ENCODE measurements at places on chromosomes 4 and X.

DNA sequence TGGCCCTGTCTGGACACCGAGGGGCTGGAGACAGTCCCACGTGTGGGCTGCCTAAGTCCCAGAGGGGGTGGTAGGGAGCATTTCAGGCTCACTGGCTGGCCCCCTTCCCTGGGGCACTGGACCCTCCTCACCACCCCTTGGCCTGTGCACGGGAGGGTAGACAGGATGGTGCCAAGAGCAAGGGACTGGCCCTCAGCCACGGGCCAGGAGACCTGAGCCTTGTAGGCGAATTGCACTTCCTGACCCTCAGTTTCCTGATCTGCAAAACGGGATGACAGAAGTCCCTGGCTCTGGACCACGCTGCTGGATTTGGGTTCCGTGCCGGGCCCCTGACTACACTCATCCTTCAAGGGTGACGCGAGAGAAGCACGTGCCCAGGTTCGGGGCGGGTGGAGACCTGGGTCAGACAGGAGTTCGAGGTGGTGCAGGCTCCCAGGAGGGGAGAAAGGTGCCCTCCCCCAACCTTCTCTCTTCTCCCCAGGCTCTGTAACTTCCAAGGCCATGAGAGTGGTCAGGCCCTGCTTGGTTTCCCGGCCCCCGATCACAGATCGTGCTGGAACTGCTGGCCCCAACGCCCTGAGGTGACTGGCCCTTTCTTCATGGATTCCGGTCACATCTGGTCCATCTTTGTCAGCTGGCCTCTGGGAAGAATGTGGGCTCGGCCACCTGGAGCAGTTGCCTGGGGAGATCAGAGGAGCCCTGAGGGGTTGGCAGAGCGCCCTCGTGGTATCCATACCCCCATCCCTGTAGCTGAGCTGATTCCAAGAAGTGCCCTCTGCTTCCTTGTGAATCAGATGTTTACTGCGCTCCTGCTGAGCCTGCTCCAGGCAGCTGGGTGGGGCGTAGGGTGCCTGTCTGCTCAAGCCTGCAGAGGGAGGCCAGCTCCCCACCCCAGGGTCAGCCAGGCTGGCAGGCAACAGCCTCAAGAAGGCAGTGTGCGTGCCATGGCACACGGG is 3.3 kb downstream of the SH3BP2 start:
- DNase-seq = no peak

DNA sequence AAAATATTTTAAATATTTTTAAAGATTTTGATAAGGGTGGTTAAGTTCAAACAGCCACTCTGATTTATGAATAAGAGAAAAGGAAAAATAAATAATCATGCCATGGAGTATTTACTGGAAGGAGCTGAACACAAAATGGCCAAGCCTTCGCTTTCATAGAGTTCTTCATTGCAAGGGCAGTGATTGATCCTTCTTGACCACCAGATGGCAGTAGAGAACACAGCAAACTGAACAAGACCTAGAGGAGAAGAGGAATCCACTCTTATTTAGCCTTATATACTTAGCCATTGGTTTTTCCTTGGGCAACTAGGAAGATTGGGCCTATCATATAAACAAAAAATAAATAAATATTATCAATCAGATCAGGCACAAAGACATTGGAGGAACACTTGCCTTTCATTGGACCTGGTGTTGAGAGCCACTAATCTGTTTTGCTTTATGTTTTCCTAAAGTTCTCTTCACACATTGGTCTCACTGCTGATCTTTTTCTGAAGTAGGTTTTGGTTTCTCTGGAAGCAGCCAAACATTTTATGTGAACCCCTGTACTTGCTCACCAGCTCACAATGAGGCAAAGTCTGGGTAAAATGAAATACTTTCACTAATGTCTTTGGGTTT is 58.1 kb upstream of the PARM1 start:
- peak; percentile 1 for DNase-seq

GRCh38 chrX:117977526-117977925 is 139.1 kb downstream of the KLHL13 start:
- no peak for DNase-seq

- DNase-seq = no peak
These were observed 287.0 kb upstream of the RASGEF1B start for GRCh38 chr4:81758574-81759264.

DNA sequence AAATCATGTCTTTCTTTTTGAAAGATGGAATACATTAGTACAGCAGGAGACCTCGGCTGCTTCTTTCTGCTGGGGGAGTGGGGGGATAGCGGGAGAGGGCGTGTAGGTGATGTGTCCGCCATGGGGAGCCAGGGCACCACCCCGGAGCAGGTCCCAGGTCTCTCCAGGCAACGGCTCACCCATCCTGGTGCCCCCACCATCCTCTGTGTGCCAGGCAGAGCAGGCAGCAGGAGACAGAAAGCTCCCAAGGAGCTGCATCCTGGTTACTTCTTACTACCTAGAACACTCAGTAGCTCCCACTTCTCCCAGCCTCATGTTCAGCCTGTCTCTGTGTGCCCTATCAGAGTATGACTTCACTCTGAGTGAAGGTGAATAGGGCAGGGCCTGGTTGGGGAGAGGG is 23.6 kb downstream of the TNIP2 start:
- DNase-seq = no peak

DNA sequence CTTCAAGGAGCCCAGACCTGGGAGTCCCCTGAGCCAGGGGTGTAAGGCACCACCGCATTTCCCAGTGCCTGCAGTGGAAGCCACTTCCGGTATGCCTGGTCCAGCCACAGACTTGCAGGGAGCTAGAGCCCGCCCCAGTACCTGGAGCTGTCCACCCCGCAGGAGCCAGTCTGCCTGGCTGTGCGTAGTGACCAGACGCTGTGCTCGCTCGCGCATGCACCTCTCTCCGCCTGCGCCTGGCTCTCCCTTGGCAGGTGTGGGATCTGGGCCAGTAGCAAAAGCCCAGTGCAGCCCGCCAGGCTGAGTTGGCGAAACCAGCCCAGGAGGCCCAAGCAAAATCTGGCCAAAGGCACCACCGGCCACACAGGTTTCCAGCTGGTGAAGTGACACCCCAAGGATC is 973.7 kb upstream of the AGA start:
- DNase-seq = no peak

GRCh38 chr4:2287594-2287915 is 25.6 kb upstream of the MXD4 start:
- no peak for DNase-seq

GRCh38 chr4:24570172-24570571 is 14.2 kb downstream of the DHX15 start:
- DNase-seq = no peak

GRCh38 chr4:23373261-23373660 is 516.6 kb downstream of the PPARGC1A start:
- DNase-seq = no peak

GRCh38 chr4:119564106-119564505 is 64.5 kb downstream of the PDE5A start:
- DNase-seq = no peak

GRCh38 chr4:109053257-109053656 is 249.2 kb downstream of the COL25A1 start:
- DNase-seq = no peak

- DNase-seq = no peak
These were observed 116.2 kb upstream of the STX18 start for GRCh38 chr4:4658052-4658451.

GRCh38 chr4:139900964-139901376 is 235.4 kb downstream of the MGST2 start:
- no peak for DNase-seq

- no peak for DNase-seq
These were observed 72.3 kb downstream of the PAK3 start for GRCh38 chrX:111168314-111168713.

- DNase-seq = no peak
These were observed 146.2 kb downstream of the ATRX start for GRCh38 chrX:77639820-77640219.

DNA sequence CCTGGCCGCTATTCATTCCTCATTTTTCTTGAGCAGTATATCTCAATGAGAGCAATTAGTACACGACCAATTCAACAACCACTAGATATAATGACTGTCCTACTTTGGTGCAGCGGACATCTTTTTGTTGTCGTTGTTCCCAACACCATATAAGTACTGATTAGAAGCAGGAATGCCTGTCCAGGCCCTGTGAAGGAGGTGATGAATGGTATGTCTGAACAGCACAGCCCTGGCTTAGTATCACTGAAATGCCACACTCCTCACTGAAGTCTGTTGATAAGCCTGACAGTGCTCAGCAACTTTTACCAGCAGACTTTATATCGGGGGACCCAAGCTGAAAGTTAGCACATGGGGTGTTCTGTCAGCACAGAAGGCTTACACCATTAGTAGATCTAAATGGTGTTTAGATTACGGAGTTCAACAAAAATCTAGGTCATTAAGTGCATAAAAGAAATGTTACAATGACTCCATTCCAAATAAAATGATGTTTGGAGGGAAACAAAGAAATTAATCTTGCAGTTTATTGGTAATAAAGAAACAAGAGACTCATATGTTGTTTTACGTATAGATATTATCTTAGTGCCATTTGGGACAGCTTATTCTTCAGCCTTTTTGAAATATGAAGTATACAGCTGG is 228.3 kb upstream of the TTC29 start:
- no peak for DNase-seq

DNA sequence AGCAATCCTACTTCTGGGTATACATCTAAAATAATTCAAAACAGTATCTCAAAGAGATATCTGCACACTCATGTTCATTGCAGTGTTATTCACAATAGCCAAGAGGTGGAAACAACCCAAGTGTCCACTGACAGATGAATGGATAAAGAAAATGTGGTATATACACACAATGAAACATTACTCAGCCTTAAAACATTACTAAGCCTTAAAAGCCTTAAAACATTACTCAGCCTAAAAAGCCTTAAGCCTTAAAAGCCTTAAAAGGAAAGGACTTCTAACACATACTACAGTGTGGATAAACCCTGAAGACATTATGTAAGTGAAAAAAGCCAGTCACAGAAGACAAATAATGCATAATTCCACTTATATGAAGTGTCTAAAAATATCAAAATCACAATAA is 40.3 kb upstream of the TFDP3 start:
- DNase-seq = no peak

GRCh38 chr4:120915336-120915735 is 7.2 kb downstream of the PRDM5 start:
- DNase-seq = no peak

DNA sequence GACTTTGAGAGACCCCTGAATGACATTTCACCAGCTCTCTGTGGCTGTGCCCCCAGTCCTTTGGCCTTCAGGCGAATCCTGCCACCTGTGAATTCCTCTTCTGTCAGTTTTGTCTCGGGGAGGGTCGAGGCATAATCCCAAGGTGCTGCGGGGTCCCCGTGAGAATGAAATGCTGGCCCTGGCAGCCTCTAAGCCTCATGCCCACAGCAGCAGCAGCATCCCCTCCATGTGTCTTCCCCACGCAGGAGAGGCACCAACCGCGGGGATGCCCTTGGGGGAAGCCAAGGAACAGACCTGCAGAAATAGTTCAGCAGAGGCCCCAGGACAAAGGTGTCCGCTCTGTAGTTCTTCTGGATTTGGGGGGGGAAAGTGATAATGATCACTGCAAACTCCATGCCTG is 104.8 kb downstream of the PHKA2 start:
- DNase-seq = no peak

DNA sequence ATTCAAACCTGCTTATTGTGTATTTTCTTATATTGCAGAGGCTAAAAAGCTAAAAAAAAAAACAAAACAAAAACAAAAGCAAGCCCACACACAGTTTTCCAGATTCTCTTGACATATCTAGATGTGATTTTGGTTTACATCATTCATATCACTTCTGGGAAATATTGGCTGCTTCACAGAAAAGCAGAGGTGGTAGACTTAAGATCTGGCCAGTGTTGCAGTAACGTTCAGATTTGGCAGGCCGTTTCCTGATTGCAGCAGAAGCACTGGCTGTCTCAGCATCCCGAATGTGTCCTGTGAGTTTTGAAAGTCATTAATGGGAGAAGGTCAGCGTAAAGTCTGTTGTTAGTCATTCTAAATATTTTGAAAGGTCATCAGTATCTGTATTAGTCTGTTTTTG is 2062.0 kb downstream of the ARAP2 start:
- DNase-seq = no peak

DNA sequence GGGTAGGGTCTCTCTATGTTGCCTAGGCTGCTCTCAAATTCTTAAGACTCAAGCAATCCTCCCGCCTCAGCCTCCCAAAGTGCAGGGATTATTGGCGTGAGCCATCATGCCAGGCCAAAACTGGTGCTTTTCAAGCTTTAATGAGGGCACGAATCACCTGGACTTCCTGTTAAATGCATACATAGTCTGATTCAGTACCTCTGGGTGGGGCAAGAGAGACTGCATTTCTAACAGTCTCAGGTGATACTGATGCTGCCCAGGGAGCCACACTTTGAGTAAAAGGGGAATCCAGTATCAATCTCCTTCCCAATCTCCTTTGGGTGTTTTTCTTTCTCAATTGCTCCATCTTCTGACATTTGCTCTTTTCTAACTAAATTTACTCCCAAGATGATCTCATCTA is 96.5 kb downstream of the SH3RF1 start:
- DNase-seq = no peak

DNA sequence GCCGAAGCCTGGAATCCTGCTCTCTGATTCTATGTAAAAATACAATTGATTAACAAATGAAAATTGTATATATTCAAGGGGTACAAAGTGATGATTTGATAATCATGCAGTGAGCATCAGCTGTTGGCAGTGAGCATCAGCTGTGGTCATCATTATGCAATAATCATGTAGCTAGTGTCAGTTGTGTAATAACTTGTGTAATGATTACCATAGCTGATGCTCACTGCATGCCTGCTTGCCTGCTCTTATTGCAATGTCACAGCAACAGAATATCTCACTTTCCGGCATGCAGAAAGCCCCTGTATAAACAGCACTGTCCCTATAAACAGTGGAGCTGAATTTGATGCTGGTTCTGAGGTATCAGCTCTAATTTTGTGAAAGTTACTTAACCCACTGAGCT is 46.8 kb downstream of the SULT1B1 start:
- DNase-seq = no peak

DNA sequence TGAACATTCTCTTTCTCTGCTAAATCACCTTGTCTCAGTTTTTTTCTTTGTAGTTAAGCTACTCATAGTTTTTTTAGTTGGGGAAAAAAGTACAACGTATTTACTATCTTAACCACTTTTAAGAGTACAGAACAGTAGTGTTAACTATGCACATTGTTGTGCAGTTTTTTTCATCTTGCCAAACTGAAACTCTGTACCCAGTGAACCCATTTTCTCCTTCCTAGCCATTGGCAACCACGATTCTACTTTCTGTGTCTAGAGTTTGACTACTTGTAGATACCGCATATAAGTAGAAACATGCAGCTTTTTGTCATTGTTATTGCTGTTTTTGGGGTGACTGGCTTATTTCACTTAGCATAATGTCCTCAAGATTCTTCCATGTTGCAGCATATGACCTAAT is 10.0 kb downstream of the N4BP2 start:
- DNase-seq = no peak

GRCh38 chr4:170400361-170400760 is 310.6 kb upstream of the AADAT start:
- no peak for DNase-seq

Measured in activated CD4-positive, alpha-beta T cell treated with anti-CD3 and anti-CD28 coated beads for 24 hours (primary cell).